AG04450 (cell line): ENCODE measurements at places on chromosomes 4 and X. TPM values are rescaled to one million over a fixed set of nuclear protein-coding genes. Genes with fewer than 3 reads are reported as not detected.

GRCh38 chrX:85326234-85327059 lies 53.0 kb downstream of the POF1B start:
- DNase-seq: no peak

GRCh38 chr4:169109035-169109675 lies 99.1 kb upstream of the CBR4 start:
- no peak for DNase-seq

DNA sequence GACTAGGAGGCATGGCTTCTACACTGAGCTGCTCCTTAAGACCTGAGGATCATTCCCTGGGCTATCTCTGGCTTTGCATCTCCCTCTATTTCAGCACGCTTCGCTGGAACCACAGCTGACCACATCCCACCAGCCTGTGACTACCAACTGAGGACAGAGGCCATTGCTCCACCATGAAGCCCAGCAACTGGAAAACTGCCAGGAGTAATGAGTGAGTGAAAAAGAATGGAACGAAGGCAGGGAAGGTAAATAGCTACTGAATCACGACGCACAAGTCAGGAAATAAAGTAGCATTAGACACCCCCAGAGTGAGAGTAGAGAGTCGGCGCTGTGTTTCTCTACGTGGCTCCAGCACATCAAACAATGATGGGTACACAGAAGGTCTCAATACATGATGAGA lies 314.7 kb downstream of the LDB2 start:
- no peak for DNase-seq

SRPX2 gene
- polyA plus RNA-seq: 87.1 and 92.9 TPM in 2 replicates

ATP2B3 gene
- polyA plus RNA-seq: 0.01 TPM in 1 of 2 replicates, not detected in the other

- no peak for DNase-seq
Measured at GRCh38 chrX:67784712-67785111, 240.9 kb downstream of the AR start.

DNA sequence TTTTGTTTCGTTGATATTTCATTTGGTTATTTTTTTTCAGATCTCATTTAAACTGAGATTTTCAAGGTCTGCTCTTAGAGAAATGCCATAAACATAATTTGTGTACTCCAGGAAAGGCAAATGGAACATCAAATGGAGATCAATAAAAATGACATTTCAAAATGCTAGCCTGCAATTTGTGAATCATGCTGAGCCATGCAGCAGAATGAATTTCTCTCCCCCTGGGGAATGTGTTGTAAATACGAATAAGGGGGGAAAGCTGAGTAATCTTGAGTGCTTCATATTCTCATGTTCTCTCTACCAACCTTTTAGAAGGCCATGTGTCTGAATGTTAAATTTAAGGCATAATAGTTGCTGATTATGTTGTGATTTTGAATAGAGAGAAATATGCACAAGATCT lies 7.8 kb downstream of the ZCCHC4 start:
- DNase-seq: no peak

NPY1R gene
- polyA plus RNA-seq: not detected in 2 replicates

SPANXB1 gene
- not detected in 2 replicates for polyA plus RNA-seq

DNA sequence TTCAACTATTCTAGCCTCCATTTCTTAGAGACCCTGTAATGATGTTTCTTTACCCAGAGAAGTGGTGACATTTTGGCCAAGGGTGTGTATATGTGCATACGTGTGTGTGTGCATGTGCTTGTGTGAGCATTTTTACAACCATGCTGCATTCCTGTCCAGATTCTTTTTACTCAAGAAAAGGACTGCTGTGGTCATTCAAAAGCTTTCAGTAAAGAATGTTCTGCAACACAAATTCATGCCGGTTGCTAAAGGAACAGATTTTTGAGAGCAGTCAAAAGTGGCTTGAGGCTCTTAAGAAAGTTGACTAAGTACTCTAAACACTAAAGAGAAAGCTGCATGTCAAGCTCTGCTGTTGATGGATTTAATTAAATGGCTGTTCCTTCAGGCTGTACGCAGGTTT lies 65.0 kb upstream of the FMR1 start:
- no peak for DNase-seq

DNA sequence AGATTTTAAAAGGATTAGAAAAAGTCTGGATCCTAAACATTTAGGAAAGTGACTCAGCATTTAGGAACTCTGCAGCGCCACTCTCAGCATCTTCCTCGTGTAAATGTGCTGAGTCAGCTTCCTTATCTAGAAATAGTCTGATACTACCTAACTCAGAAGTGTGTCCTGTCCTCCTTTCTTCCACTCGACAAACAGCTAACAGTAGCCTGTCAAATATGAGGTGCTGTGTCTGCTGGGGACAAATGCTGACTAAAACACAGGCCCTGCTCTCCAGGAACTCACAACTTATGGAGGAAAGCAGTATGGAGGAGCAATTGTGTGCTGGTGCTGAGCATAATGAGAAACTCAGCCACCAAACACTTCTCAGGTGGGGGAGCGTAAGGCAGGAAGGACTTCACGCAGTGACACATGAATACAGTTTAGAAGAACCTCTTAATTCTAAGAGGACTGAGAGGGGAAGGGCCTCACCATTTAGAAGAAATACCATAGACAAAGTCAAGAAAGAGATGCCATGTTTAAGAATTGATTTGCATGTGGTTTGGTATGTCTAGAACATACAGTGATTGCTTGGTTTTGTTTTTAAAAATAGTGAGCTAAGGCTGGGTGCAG lies 125.3 kb downstream of the SOWAHB start:
- DNase-seq: no peak

HPGD gene
- polyA plus RNA-seq: 0.21 TPM in 1 of 2 replicates, not detected in the other

DNA sequence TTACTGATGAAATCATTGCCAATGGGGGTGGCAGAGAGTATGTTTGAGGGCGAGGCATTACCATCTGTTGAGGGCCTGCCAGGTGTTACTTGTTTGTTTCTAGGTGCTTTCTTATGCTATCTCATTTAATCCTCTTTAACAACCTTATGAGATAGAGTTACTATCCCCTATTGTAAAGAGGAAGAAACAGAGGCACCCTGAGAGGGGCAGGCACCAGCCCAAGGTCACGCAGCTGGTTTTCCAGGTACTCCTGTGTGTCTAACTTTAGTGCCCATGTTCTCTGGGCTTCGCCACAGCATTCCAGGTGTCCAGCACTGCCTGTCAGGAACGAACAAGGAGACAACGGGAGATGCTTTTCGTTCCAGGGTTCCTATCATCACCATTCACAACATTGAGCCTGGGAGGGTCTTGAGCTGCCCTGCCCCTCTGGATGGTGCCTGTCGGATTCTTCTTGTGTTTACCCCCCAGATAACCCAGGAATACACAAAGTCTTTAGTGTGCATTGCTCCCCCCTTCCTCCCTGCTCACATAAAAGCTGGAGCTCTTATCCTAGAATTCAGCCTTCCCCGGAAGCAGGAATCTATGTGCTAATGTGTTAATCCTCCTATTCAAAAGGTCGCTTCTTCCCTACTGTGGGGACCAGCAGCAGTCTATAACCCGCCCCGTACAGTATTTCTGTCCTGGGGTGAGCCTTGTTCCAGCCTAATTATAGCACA lies 24.9 kb upstream of the GPC4 start:
- no peak for DNase-seq

DNA sequence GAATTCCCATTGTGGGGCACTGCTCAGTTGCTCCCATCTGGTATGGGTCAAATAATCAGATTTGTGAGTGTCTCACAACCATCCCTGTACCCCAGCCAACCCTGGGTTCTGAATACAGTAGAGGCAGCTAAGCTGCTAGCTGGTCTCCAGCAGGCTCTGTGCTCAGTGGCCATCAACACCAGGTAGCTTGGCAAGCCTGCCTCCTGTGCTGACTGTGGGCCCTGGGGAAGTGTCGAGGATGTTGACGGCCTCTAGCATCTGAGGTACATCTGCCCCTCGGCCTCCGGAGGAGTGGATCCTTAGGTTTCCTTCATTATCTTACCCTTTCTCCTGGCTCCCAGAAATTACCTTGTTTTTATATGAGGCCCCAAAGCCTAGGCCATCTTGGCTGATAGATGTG lies 13.3 kb downstream of the RNF4 start:
- no peak for DNase-seq

GRCh38 chrX:130896026-130896425 lies 7.0 kb downstream of the ENOX2 start:
- DNase-seq: no peak

- DNase-seq: peak; percentile 6
Measured at GRCh38 chr4:133775881-133776280, 425.7 kb downstream of the PABPC4L start.

- no peak for DNase-seq
Measured at GRCh38 chr4:143411527-143412419, 75.1 kb downstream of the GAB1 start.

DNA sequence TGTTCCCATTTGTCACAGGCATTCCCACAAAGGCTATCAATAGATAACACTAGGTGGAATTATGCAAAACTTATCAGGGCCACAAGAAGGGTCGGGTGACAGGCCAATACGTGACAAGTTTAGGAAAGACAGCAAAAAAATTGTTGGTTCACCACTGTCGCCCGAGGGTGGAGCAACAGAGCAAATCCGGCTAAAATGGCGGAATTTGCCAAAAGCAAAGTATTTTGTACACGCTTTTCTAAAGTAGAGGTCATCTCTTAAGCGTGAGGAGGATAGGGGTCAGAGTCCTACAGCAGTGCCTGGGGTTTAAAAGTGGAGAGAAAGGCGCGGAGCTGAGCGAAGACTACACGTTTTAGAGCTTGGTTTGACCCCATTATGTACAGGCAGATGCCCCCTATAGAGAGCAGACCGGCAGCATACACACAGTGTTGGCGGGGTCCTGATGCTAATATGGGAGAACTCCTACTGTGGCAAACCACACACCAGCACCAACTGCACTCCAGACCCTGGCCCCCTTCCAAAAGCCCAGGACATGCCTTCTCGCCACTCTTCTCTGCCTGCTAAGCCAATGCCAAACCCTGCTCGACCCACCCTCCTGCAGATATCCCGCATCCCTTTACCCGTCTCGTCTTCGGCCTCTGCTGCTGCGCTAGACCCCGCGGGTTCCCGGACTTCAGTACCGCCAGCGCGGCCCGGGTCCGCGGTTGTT lies 733 bp downstream of the CCNA2 start:
- no peak for DNase-seq

GRCh38 chr4:7770224-7771050 lies 169.2 kb downstream of the AFAP1 start:
- no peak for DNase-seq

BEX5 gene
- polyA plus RNA-seq: not detected in 2 replicates

- DNase-seq: no peak
Measured at GRCh38 chr4:103158760-103159159, 39.4 kb downstream of the CENPE start.

- no peak for DNase-seq
Measured at GRCh38 chr4:127604949-127605709, 27.6 kb upstream of the INTU start.

DNA sequence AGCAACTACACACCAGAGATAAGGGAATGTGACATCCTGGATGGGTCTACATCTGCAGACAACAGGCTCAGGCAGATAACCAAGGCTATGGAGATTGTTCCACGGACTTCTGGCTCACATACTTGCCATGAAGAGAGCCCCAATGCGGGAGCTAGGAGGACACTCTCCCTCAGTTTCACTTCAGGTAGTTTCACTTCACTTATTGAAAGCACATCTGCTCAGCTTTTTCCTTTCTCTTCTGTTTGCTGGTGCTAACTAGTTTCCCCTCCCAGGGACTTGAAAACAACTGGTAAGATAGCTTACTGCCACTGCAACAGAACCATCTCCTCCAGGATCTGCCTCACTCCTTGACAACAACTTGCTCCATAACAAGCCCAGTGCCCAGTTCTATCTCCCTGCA lies 1.4 kb upstream of the CT47C1 start:
- DNase-seq: no peak

DNA sequence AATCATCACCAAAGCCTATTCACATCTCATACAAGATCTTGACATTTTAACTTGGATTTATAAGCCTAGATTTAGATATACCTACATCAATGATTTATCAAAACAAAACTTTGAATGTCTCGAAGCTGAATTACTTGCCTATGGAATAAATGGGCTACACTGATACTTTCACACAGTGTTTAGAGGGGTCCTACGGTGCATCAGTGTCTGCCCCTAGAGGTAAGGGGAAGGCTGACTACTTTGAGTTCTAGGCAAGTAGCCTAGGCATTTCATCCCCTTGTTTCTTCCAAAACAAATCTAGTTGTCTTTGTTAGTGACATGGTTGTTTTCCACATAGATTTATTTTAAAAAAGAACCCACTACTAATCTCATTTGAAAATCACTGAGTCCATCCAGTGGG lies 158.1 kb upstream of the ATOH1 start:
- DNase-seq: no peak

DNA sequence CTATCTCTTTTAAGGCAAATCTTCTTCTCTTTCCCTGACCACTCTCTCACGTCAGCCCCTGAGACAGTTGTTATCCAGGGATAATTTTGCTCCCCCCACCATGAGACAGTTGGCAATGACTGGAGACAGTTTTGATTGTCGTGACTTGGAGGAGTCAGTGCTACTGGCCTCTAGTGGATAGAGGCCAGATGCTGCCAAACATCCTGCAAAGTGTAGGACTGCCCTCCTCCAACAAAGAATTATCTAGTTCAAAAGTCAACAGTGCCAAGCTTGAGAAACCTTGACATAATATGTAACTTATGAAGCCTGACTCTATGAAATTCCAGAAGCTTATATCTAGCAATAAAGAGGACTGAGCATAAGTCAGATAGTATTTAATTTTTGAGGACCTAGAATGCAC lies 502.1 kb upstream of the IGFBP7 start:
- DNase-seq: no peak

GPR50 gene
- polyA plus RNA-seq: not detected in 2 replicates

NLGN4X gene
- not detected in 2 replicates for polyA plus RNA-seq

- DNase-seq: no peak
Measured at GRCh38 chrX:18951032-18951431, 32.9 kb downstream of the PHKA2 start.

IL13RA1 gene
- polyA plus RNA-seq: 52.5 and 71.5 TPM in 2 replicates

GRCh38 chr4:185656467-185656931 lies 121.2 kb upstream of the PDLIM3 start:
- DNase-seq: no peak

GRCh38 chr4:147581606-147582350 lies 35.4 kb upstream of the TMEM184C start:
- peak; percentile 61 for DNase-seq

MAGEC1 gene
- not detected in 2 replicates for polyA plus RNA-seq
